GM10248 (cell line): ENCODE measurements at places on chromosomes 4 and X.

DNA sequence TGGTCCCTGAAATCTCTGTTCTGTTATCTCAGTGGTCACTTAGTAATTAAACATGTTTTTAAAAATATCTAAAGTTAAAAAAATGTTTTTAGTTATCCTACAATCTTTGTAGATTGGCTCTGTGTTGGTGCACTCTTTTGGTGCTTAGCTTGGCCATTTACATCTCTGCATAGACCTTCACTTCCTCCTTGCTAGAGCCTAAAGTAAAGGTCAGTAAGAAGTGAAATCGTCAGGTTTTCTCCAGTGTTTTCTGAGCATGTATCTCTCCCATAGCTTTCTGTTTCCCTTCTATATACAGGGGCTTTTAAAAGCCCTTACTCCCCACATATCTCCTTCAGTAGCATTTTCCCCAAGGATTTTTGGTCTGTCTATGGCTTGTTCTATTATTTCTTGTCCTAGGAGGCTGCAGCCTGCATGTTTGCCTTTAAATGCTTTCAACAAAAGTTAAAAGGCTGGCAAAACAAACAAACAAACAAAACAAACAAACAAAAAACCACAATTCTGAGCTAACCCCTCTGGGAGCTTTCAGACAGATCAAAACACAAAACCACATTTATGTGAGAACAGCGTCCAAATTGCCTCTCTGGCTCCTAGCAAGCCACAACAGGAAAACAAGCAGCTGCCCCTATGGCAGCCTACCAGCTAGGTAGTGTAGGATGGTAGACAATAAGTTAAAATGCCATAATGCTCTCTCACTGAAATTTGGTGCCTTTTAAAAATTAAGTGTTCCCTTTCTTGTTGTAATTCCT is 27.3 kb upstream of the GPRASP2 start:
- DNase-seq, result no peak

GRCh38 chr4:54784161-54784671 is 126.5 kb downstream of the KIT start:
- no peak for DNase-seq

DNA sequence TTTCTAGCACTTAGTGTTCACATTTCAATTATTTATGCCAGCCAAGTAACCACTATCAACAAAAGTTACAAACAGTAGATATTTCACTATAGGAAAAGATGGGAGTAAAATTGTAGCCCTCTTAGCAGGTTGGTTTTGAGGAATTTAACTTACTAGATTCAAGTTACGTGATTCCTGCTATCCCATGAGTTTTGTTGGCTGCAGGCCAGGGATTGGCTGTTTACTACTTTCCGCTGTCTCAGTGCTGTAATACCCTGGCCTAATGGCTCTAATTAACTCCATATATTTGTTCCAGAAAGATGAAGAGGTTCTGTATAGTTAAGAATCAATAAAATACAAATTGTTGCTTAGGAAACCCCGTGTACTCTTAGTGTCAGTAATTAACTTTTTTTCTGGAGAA is 55.5 kb upstream of the MAGED1 start:
- DNase-seq, result no peak

DNA sequence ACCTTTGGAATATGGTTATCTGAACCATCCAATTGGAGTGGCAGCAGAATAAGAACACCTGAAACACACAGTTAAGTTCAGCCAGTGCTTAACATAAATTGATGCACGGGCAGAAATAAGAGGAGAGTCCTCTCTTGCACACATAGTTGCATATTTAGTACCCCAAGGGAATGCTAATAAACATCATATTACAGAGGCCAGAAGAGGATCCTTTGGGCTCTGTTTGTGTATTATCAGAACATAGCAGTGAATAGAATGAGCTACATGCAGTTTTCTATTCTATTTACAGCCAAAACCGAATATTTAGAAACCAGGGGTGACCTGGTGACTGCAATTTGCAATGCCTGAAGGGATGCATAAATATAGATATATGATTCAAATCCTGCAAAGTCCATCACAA is 300.8 kb upstream of the GALNT7 start:
- DNase-seq, result no peak

DNA sequence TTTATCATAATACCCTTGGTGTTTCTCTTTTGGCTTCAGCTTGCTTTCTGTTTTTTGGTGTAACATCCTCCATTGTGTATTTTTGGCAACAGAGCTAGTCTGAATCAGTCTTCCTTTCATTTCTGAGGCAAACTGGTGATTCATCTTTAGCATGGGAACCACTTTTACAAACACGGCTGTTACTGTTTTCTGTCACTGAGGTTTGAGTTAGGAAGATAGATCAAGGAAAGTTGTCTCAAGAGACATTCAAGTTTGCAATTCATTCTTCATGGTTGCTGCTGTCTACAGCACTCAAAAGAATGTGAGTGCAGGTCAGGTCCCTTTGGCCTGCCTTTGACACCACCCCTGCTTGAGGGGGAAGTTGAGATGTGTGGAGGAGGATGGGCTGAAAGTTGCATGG is 36.3 kb downstream of the IL21 start:
- peak; percentile 25 for DNase-seq

- no peak for DNase-seq
Measured at GRCh38 chr4:33316033-33316432, 2595.9 kb downstream of the PCDH7 start.
